ENCODE measurements at places on chromosomes 6 and 20.

DNA sequence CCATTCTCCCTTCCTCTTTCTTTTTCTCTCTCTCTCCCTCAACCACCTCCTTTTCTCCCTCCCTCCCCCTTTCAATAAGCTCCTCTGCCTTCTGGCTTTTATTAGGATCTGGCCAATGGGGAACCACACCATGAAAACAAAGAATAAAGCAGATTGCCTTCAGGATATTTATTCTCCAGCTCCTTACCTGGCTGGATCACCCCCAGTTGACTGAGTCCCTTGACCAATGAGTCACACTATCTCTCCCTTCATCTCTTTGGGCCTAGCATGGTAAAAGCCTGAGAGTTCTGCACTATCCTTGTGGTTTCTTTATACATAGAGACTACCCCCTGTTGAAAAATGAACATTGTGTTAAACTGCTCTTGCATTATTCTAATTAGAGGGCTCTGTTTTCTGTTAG lies 476.8 kb downstream of the EPHA7 start:
- no peak for DNase-seq

GRCh38 chr6:169589293-169589692 lies 112.5 kb downstream of the WDR27 start:
- no peak for DNase-seq

- DNase-seq = no peak
These were observed 49.3 kb downstream of the RIN2 start for GRCh38 chr20:19807191-19807945.

- no peak for DNase-seq
These were observed 47.7 kb downstream of the AKAP7 start for GRCh38 chr6:131182991-131183425.

GRCh38 chr6:121651420-121651819 lies 216.0 kb downstream of the GJA1 start:
- DNase-seq = no peak

DNA sequence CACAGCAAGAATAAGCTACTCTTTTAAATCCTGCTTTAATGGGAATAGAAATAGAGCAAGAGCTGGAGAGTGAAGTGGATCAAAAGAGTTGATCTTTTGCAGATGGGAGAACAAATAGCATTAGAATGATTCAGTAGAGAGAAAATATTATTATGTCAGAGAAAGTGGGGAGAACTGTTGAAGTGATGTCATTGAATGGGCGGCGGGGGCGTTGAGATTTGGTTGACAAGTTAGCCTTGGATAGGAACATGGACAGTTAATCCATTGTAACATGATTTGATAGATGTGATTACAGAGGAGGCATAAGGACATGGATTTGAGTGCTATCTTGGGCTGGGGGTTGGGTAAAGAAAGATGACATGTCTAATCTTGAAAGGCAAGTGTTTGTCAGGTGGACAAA lies 9.2 kb downstream of the ATAT1 start:
- no peak for DNase-seq
